ENCODE measurements at places on chromosomes 2 and 18.

- DNase-seq, result no peak
Observed at GRCh38 chr18:26438980-26439379, 109.4 kb downstream of the KCTD1 start.

- DNase-seq, result no peak
Observed at GRCh38 chr2:216351172-216351925, 20.9 kb downstream of the MARCHF4 start.

- DNase-seq, result no peak
Observed at GRCh38 chr2:216742411-216742810, 47.1 kb upstream of the IGFBP5 start.

- no peak for DNase-seq
Observed at GRCh38 chr2:15311201-15311907, 249.8 kb downstream of the NBAS start.

DNA sequence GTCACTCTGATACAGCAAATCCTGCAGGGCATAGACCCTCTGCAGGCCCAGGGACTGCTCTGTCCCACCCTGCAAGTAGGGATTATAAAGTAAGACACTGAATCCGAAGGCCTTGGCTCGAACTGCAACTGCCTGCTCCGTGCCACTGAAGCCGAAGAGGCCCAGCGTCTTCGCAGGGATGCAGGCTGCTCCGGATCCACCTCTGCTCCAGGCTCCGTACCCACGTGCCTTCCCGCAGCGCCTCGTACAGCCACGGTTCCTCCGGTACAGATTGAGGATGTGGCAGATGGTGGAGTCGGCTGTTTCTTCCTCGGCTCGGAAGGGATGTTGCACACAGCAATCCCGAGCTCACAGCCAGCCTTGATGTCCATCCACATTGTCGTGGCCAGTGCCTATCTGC, 160.4 kb upstream of the LHCGR start:
- DNase-seq, result no peak

GRCh38 chr2:237488901-237489860, 2.1 kb downstream of the MLPH start:
- DNase-seq, result peak; percentile 57

DNA sequence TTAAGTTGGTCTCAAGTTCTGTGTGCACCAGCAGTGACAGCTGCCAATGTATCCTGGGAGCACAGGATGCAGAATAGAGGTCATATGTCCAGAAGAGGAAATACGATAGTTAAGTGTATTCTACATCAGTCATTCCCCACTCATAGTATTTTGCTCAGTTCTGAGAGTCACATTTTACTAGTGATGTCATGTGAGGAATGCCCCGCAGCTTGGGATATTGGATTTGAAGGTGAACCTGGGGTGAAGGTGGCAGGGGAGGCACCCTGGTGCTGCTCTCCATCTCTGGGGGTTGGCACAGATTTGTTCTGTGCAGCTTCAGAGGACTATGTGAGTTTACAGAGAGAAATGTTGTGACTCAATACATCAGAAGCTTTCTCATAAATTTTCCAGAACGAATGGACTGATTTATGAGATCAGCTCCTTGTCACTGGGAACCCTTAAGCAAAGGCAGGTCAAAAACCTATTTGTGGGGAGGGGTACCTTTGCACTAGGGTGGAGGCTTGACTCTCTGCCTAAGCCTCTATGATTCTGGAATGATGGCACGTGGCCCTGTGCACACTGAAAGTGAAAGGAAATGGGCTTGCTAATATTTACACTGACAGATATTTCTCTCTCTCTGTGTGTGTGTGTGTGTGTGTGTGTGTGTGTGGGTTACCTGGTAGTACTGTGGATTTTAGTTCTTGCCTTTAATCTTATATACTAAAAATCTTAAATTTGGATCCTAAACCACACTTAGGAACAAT, 95.9 kb downstream of the NEB start:
- no peak for DNase-seq

GRCh38 chr2:109428281-109428680, 185.5 kb downstream of the SEPTIN10 start:
- no peak for DNase-seq

DNA sequence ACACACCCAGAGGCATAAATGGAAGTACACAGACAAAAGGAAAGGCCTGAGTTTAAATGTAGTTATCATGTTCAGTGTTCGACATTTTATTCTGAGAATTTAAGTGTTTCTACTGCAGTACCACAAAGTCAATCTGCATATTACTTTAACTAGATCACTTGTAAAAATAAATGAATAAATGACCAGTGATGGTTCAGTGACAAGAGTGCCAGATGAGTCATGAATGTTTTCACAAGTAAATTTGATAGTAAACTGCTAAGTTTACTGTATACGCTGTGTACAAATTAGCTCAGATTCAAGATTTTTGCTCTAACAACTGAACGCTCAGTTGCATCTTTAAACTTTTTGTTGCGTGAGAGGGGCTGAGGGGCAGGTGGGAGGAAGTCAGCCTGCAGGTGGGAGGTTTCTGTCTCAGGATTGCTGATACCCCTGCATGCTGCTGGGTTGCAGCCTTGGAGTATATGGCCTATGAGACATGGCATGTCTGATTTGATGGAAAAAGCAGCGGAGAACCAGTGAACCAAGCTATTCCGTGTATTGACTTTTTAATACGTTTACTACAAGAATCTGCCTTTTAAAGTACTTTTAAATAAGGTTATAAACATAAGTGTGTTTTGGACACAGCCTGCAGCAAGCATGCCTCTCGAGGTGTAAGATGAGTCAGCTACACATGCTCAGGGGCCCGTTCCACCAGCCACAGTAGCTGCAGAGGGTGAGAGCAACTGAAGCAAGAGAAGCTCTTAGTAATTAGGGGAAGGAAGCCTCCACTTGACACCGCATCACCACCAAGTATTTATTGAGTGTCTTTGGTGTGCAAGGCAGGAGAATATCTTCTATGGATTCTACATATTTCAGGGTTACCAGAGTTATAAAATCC, 245.1 kb downstream of the NEDD4L start:
- peak; percentile 25 for DNase-seq

DNA sequence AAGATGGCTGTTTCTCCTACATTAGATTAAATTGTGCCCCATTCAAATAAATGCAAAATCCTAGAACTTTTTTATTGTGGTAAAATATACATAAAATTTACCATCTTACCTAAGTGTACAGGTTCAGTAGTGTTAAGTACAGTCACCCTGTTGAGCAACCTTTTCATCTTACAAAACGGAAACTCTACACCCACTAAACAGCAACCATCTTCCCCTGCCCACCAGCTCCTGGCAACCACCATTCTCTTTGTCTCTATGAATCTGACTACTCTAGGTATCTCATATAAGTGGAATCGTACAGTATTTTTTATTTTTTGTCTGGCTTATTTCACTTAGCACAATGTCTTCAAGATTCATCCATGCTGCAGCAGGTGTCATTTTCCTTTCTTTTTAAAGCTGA, 53.0 kb downstream of the ASXL2 start:
- DNase-seq, result no peak

DNA sequence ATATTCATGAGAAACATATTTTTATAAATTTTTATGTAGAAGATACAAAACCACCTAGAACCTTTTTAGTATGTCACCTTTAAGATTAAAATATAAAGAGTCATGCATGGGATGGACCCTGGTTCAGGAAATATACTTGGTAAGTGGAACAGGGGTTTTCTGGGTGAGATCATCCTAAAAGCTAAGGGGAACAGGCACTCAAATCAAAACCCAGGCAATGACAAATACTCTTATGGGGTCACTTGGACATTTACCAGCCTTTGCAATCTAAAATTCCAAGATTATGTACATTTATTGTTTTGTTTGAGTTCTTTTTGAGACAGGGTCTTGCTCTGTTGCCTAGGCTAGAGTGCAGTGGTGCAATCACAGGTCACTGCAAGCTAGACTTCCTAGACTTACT, 65.8 kb downstream of the SGPP2 start:
- no peak for DNase-seq

DNA sequence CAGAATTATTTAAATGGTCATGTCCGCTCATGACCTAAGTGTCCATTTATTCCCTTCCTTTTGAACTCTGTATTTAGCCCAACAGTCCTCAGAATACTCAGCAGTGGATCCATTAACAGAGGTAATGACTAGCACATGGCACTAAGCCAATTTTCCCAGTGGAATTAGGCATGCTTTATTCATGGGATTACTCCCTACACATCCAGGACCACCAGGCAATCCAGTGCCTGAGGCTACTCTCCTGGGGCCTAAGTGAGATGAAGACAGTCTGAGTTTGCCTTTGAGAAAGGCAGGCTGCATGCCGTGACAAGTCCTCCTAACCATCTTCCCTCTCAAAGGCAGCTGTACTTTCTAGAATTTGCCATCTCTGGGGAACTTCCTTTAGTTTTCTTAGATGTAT, 128.6 kb downstream of the SPOPL start:
- DNase-seq, result no peak

DNA sequence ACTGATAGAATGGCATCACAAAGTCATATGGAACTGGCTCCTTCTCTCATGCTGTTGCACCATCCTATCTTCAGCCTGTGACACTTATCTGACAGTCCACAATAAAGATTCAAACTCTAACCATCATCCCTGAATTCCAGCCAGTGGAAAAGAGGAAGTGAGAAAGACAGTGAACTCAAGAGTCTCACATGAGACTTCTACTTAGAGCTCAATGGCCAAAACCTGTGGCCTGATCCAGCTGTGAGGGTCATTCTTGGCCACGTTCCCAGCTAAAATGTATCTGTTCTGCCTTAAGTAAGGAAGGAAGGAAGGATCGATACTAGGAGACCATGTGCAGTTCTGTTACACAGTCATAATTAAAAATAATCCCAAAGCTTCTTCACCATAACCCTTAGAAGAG, 73.6 kb downstream of the RND3 start:
- no peak for DNase-seq

- DNase-seq, result no peak
Observed at GRCh38 chr2:25460261-25460905, 118.7 kb upstream of the DNMT3A start.

GRCh38 chr2:22880161-22880560, 504.8 kb upstream of the KLHL29 start:
- no peak for DNase-seq

DNA sequence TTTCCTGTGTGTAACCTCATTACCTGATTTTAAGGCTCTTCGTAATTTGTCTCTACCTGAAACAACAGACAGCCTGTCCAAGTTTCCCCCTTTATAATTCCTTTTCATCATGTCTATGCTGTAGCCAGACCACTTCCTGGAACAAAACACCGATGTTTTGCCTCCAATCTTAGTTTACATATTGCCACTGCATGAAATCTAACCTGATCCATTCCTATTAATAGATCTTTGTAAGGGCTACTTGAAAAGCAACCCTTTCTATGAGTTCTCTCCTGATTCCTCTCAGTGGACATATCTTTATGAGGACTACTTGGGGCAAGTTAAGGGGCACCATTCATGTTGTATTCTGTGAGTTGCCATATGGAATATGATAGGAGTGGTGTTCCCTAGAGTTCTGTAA, 30.9 kb downstream of the ZNF638 start:
- DNase-seq, result no peak

Data from urothelium cell line (cell line).